ENCODE measurements at places on chromosomes 13 and 19.

DNA sequence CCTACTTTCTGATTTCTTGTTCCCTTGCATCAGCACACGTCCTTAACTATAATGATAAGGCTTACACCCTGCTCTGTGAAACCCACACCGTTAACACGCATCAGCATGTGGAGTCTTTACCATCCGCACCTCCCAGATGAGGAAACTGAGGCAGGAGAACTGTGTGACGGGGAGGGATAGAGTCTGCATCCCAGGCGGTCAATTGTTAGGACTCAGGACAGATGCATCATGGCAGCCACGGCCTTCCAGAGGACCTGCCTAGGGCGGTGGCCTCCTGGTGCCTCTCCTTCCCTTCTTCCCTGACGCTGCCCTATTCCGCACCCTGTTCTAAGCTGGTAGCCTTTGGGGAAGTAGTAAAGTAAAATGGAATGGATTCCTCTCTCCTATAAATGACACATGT is 326.0 kb downstream of the TEX29 start:
- DNase-seq, result no peak

GRCh38 chr13:99323488-99323887 is 16.3 kb upstream of the GPR183 start:
- no peak for DNase-seq

DNA sequence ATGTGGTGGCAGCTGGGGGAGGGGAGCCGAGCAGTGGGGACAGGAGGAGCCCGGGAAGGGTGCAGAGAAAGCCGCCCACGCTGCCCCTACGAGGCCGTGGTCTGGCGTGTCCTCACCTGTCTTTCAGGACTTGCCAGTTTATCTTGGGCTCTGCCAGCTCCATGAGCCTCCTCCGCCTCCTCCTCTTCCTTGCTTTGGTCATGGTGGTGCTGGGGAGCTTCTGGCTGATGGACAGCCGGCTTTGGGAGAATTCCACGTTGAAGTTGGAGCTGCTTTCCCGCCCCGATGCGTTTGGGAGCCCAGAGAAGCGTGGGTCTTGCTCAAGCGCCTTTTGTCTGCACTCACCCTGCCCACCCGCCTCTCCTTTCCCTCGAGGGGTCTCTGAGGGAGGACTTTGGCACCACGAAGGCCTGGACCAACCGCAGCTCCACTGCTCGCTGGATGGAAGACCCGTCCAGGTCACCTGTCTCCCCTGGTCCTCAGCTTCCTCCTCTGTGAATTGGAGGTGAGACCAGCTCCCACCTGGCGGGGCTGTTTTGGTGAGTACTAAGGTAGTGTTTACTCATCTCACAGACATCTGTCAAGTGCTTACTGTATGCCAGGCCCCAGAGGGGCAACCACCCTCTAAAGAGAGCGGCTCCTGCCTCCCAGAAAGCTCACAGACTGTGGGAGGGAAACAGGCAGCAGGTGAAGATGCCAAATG is 29.7 kb upstream of the MIER2 start:
- DNase-seq, result no peak

DNA sequence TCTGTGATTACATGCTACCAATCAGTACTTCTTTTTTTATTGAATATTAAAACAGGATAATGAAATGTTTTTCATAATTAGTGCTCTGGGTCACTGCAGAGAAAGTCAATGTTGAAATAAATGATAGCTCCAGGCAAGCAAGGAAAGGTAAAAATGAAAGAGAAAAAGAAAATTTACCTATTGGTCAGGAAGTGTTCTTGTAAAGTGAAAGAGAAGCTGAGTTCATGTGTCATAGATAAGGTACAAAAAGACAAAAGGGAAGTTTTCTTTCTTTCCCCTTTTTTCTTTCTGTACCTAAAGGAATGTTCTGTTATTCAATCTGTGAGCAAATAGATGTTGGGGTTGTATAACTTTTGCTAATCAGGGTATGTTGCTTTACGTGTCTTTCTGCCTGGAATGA is 197.0 kb downstream of the PCDH9 start:
- no peak for DNase-seq

DNA sequence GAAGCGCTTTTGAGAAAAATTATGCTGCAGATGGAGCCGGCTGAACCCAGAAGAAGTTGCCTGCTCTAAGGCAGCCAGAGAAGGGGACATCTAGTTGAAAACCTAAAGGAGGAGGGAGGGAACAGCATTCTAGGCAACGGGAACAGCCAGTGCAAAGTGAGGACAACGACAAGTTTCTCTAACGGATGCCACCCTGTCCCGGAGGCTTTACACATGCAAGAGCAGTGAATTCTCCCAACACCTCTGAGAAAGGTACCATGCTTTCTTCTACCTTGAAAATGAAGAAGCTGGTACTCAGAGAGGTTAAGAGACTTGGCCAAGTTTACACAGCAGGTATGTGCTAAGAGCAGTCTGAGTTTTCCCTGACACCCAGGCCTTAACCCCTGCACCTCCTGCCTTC is 5.9 kb downstream of the IFNL3 start:
- DNase-seq, result no peak

GRCh38 chr13:35485424-35485823 is 8.9 kb upstream of the MAB21L1 start:
- no peak for DNase-seq

DNA sequence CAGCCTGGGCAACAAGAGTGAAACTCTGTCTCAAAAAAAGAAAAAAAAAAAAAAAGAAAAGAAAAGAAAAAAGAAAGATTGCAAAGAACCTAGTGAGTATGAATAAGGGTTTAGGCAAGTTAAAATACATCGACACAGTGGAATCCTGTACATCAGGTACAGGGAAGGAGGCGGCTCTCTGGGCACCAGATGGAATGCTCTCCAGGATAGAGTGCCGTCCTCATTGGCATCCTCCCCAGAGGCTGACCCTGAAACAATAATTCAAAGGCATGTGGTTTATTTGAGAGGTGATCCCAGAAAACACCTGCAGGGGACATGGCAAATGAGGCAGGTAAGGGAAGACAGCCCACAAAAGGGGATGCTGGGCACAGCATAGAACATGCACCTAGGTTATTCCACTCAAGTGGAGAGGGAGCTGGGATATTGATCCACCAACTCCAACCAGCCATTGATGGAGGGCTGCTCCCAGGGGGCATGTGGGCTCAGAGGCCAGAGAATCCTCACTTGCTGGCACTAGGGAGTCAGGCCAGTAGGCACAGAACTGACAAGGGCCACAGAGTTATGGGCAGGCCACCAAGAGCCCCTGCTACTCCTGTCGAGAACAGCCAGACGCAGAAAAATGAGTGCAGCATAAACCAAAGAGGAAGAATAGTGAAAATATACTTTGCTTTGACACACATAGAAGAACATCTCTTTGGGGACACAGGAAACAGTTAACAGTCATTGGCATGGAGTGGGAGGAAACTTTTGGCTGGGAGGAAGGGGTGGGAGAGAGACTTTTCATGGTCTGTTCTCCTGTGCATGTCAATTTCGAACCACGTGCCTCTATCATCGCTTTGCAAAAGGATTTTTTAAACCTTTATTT is 4.2 kb downstream of the TSPAN16 start:
- no peak for DNase-seq

GRCh38 chr13:66430728-66431127 is 799.4 kb downstream of the PCDH9 start:
- no peak for DNase-seq

DNA sequence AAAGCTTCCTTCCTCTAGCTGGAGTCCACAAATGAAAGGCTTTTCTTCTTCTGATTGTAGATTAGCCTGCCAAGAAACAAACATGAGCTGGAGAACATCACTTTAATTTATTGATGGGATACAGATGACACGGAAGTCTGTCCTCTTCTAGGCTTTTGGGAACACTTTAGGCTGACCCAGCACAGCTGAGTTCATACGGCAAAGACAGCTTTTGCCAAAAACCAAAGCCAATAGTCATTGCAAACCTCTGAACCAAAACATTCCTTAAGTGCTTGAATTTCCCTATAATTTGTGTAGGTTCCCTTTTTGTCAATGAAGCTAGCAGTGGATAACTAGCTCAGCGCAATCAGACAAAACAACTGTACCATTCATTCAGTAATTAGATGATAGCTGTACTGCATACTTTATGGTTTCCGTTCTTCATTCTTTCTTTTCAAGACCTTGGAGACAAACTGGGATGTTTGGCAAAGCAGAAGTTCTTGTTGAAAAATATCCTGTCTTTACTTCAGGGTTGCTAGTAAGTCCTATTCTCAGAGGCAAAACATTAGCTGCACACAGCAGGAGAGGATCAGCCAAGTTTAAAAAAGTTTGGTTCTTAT is 95.7 kb upstream of the SPRY2 start:
- DNase-seq, result no peak

DNA sequence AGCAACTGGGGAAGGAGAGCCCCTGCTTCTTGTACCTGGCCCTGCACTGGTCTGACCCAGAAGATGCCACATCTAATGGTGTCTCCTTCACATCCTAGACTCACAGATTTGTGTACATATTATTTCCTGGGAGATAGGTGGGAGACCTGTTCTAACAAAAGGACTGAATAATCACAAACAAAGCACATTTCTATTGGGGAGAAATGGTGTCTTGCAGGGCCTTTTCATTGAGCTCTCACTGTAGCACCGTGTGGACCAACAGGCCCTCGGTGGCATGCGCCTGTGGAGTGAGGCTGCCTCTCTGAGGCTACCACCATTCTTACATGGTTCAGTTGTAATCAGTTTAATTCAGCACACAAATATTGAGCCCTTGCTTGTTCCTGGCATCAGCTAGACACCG is 989 bp upstream of the SACS start:
- no peak for DNase-seq

GRCh38 chr13:29481603-29482002 is 113.9 kb downstream of the SLC7A1 start:
- no peak for DNase-seq

DNA sequence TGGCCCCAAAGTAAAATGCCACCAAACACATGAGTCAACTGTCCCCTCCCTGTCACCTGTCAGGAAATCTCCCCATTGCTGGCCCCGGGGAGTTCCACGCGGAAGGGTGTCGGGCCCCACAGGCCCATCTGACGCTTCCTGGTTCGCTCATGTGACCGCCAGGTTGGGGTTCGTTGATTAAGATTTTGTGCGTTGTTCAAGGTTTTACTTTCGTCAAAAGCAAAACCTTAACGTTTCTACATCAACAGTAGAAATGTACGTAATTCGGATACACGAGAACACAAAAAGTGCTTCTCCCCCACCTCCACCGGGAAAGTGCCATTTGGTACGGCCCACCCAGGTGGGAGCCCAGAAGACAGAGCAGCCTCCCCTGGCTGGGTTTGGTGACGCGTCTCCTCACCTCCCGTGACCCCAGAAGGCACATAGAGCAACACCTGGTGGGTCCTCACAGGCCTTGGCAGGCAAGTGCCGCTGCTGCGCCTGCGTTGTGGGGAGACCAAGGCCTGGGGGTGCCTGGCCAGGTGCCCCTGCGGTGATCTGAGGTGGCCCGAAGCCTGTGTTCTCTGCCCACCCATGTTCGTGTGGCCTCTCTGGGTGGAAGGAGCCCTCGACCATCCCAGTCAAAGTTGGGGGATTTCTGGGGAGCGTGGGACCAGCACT is 161.6 kb downstream of the KDM4B start:
- DNase-seq, result no peak
